ENCODE measurements at places on chromosomes 12 and 14.

DNA sequence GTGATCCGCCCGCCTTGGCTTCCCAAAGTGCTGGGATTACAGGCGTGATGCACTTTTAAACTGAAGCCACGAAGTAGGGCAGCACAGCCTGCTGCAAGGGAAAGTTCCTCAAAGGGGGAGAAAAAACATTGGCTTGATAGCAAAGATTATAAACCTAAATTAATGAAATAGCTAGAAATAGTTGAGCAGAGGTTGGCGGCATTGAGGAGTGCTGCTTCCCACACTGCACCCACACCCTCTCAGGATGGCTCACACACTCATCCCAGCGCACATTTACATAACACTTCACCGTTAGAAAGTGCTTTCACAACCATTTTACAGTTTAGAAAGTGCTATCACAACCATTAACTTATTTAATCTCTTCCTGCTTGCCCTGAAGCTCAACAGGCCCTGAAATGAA lies 44.4 kb upstream of the TCL1A start:
- DNase-seq = no peak

DNA sequence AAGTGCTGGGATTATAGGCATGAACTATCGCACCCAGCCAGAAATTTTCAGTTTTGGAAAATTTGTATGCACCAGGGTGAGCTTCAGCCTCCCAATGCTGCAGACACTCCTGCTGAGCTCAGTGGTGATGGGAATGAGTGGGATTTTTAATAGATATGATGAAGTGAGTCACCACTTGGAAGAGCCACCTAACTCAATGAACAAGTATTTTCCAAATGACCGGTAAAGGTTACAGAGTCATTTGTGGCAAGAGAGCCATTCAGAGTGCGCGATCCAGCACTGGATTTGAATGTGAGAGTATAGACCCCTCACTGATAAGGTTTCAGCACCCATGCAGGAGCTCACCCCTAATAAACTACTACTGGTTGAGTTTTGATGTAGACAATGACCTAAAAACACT lies 100.7 kb downstream of the PPP2R5C start:
- no peak for DNase-seq

- DNase-seq = no peak
Observed at GRCh38 chr14:54446161-54446693, 5.1 kb upstream of the CNIH1 start.

- DNase-seq = no peak
Observed at GRCh38 chr14:36424478-36425102, 95.4 kb downstream of the NKX2-1 start.

- DNase-seq = no peak
Observed at GRCh38 chr12:94157981-94158411, 9.6 kb downstream of the PLXNC1 start.

GRCh38 chr14:38297681-38298080 lies 41.8 kb upstream of the CLEC14A start:
- DNase-seq = no peak

- no peak for DNase-seq
Observed at GRCh38 chr14:76497550-76498462, 121.9 kb downstream of the ESRRB start.

- no peak for DNase-seq
Observed at GRCh38 chr12:68962877-68963855, 30.2 kb upstream of the CPM start.

- no peak for DNase-seq
Observed at GRCh38 chr12:80937391-80938238, at the start of gene LIN7A. LIN7A (minus strand) TSS chr12:80937934; CDS start chr12:80937722, 212 bp downstream.

- DNase-seq = no peak
Observed at GRCh38 chr12:121424624-121424975, 24.7 kb downstream of the RNF34 start.

DNA sequence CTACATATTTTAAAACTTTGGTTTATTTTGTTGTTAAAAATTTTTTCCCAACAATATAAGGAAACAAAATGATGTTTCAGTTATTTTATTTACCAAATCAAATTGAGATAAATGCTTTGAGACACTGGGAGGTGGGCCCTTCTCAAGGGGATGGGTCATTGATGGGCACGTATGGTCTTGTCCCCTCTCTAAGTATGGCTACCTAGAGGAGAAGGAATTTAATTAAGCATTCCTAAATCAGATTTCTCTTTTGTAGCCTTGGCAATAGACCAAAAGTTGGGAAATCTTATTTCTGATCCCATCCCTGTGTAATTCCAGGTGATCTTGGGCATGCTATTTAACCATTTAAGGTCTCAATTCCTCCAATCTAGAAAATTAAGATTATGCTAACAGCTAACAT lies 79.0 kb downstream of the SCN8A start:
- no peak for DNase-seq

- DNase-seq = no peak
Observed at GRCh38 chr14:101469382-101470247, 91.7 kb upstream of the DIO3 start.

- DNase-seq = no peak
Observed at GRCh38 chr14:48690349-48690748, 895.8 kb downstream of the RPS29 start.

DNA sequence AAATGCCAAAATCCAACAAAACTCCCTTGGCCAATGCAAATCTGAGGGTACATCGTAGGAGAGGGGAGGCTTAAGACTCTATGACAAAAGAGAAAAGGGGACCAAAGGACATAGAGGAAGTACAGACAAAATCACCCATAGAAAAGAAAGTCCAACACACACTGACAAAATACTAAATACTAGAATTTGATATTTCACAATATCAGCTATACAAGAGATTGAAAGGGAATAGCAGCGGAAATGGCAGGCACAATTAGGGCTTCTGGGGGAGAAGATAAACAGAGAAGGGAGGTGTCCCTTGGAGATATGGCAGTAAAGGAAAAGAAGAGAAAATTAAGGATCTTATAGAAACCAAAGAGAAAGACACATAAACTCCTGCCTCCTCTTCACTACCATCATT lies 29.0 kb downstream of the ATP2B1 start:
- DNase-seq = no peak

- DNase-seq = no peak
Observed at GRCh38 chr12:112096667-112097066, 11.9 kb downstream of the NAA25 start.

- no peak for DNase-seq
Observed at GRCh38 chr12:31236998-31237637, 88.8 kb downstream of the SINHCAF start.

DNA sequence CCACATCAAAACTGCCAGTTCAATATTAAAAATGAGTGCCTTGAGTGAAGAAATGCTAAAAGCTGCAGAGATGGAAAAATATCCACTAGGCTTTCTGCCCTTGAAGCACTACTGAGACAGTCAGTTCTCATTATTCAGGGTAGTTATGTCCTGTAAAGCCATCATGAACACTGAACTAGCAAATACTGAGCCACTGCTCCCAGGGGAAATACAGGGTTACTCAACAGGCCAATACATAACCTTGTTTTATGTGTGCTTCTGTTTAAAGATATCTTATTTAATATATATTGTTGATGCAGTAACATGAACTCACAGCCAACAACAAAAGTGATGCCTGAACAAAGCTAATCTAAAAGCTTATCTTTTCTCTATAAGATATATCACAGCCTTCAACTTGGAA lies 3.3 kb downstream of the RAD52 start:
- no peak for DNase-seq

DNA sequence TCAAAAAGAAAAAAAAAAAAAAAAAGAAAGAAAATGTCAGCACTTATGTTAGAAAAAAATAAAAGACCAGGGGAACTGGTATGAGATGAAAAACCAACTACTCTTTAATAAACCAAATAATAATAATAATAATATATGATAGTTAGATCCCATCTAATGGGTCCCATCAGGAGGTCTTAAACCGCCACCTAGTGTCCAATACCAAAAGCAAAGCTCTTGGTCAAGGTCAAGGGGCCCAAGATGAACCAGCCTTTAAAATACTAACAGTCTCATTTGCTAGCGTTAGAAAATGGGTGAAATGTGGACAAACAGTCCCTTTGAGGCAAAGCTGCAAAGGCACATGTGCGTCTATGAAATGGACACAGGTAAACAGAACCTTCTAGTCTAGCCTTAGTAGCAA lies 12.3 kb downstream of the BRAP start:
- no peak for DNase-seq

GRCh38 chr12:46218322-46219095 lies 50.3 kb downstream of the SLC38A1 start:
- DNase-seq = no peak

GRCh38 chr12:117367006-117367638 lies 5.7 kb upstream of the NOS1 start:
- DNase-seq = peak; percentile 27

- DNase-seq = no peak
Observed at GRCh38 chr12:106305376-106305775, 2.8 kb downstream of the TCP11L2 start.

DNA sequence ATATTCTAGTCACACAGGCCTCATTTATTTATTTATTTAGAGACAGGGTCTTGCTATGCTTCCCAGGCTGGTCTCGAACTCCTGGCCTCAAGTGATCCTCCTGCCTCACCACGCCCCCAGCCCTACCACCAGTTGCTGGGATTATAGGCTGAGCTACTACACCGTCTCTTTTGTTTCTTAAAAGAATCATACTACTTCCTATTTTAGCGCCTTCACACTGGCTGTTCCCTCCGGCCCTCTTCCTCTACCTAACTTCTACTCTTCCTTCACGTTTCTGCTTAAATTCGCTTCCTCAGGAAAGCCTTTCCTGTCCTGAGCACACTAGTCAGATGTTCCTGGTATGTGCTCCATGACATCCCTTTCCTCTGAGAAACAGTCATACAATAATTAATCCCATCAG lies 6.4 kb upstream of the MRPL42 start:
- no peak for DNase-seq

- no peak for DNase-seq
Observed at GRCh38 chr12:116406529-116406928, 129.0 kb upstream of the MED13L start.

- DNase-seq = no peak
Observed at GRCh38 chr14:67167420-67168109, 21.7 kb upstream of the GARIN2 start.

GRCh38 chr12:100199347-100200149 lies 1.1 kb upstream of the ACTR6 start:
- DNase-seq = peak; percentile 76

GRCh38 chr12:47931187-47931586 lies 26.4 kb upstream of the VDR start:
- DNase-seq = no peak

GRCh38 chr12:44628180-44628579 lies 247.9 kb downstream of the NELL2 start:
- no peak for DNase-seq

DNA sequence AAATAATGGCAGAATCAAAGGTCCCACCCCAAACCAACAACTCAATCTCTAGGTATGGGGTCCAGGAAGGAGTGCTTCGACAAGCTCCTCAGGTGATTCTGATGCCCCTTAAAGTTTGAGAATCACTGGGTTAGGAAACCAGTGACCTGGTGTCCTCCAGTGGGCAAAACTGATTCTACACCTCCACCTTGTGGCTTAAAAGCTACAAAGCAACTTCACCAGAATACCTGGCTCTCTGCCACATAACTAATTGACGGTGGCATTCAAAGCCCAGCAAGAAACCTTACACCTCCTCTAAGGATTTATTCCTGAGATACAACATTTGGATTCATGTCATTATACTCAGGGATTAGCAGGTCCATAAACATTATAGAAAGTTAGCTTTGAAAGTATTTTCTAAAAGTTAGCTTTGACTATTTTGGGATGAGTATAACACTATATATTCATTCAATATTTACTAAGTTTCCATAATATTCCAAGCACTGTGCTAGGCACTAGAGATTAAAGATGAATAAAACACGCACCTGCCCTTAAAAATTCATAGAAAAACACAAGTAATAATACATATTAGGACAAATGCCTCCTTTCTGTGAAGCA lies 45.4 kb downstream of the DCAF5 start:
- no peak for DNase-seq

DNA sequence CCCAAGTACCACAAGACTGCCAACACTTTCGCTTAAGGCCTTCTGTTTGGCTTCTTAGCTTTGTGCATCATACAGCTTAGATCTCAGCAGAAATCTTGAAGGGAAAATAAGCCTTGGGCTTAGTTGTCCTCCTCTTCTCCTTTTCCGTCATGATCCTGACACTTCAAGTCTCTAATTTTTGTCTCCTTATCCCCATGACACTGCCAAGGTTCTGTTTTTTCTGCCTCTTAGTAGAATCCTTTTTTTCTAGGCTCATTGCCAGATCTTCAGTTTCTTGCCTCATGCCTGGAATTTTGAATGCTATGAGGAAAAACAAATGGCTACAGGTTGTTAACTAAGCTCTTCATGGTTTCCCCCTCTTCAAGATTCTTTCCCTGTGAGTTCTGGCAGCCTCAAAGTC lies 450.4 kb downstream of the LRFN5 start:
- DNase-seq = no peak

- DNase-seq = no peak
Observed at GRCh38 chr12:91663744-91664143, 481.1 kb upstream of the DCN start.

- no peak for DNase-seq
Observed at GRCh38 chr14:102008891-102009290, 44.5 kb downstream of the DYNC1H1 start.

DNA sequence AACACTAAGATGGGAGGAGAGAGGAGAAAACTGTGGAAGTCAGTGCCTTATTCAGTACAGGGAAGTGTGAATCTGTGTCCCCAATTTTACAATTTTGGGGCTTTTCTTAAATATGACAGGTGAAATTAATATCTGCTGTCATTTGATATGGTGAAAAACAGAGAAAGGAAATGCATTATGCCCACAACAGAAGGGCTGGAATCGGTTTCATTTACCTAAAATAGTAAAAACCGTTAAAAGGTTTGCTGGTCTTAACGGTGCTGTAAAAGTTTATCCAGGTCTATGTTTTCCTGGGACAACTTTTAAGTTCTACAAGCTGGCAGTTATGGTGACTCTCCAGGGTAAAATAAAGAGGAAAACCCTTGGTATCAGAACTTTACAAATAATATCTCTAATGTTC lies 310.8 kb downstream of the FUT8 start:
- no peak for DNase-seq

- DNase-seq = no peak
Observed at GRCh38 chr12:86015026-86015425, 140.9 kb downstream of the NTS start.

GRCh38 chr12:12229556-12230092 lies 37.2 kb downstream of the LRP6 start:
- DNase-seq = no peak

DNA sequence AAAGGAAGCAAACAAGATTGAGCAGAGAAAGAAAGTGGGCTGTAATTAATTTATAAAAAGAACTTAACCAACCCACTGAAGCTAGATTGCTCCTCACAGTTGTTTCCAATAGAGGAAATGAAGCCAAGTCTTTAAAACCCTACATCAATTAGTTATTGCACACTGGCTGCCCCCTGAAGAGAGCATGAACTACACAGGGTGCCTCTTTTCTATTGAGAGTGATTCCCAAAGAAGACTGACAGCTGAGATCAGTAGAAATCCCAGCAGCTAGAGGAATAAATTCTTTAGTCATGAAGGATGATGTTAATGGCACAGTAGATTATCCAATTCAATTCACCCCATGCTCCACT lies 8.6 kb upstream of the USP15 start:
- no peak for DNase-seq

- no peak for DNase-seq
Observed at GRCh38 chr14:54597795-54598443, 31.0 kb downstream of the SAMD4A start.

- DNase-seq = no peak
Observed at GRCh38 chr14:30230719-30231118, 303.1 kb upstream of the PRKD1 start.

Data from activated T-helper 1 cell treated with anti-CD3 and anti-CD28 coated beads, Interleukin-12 subunit alpha, Interleukin-12 subunit beta, Interleukin-2, Interleukin-4 antibody, amounts not matched to agents 30 ng/mL and 10 ng/mL and 1 ng/mL, durations not matched to agents 14 hours and 24 hours and 36 hours (primary cell).